ENCODE measurements at places on chromosomes 3 and 15. TPM values are rescaled to one million over a fixed set of nuclear protein-coding genes. Genes with fewer than 3 reads are reported as not detected.

GRCh38 chr3:174247687-174248152 lies 611.4 kb upstream of the NAALADL2 start:
- no peak for DNase-seq

- no peak for DNase-seq
Measured at GRCh38 chr3:97883736-97884135, 61.9 kb downstream of the CRYBG3 start.

Gene KLHL40
- polyA plus RNA-seq: not detected

Gene GNB4
- polyA plus RNA-seq: 29.2 TPM

All from left kidney (tissue), 8 donors.